Activated CD8-positive, alpha-beta memory T cell treated with anti-CD3 and anti-CD28 coated beads for 4 hours (primary cell): ENCODE measurements at places on chromosomes 5 and 9.

GRCh38 chr5:125190232-125191087 is 444.0 kb upstream of the ZNF608 start:
- DNase-seq = no peak

DNA sequence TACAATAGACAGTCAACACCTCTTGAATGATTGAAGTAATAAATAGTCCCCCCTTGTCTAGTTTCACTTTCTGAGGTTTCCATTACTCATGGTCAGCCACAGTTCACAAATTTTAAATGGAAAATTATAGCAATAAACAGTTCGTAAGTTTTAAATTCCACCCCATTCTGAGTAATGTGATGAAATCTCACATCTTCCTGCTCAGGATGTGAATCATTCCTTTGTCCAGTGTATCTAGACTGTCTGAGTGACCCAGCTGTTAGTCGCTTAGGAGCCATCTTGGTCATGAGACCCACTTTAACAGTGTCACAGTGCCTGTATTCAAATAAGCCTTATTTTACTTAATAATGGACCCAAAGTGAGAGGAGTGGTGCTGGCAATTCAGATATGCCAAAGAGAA is 311.6 kb upstream of the PRR16 start:
- DNase-seq = no peak

DNA sequence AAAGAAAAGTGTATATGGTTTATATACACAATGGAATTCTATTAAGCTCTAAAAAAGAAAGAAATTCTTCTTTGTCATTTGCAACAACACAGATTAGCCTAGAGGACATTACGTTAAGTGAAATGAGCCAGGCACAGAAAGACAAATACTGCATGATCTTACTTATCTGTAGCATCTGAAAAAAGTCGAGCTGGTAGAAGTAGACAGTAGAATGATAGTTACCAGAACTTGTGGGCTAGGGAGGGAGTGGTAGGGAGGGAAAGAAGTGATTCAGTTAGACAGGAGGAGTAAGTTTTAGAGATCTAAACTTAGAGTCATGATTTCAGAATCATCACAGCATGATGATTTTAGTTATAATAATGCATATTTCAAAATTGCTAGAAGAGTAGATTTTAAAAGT is 184.6 kb downstream of the TLE4 start:
- DNase-seq = no peak

DNA sequence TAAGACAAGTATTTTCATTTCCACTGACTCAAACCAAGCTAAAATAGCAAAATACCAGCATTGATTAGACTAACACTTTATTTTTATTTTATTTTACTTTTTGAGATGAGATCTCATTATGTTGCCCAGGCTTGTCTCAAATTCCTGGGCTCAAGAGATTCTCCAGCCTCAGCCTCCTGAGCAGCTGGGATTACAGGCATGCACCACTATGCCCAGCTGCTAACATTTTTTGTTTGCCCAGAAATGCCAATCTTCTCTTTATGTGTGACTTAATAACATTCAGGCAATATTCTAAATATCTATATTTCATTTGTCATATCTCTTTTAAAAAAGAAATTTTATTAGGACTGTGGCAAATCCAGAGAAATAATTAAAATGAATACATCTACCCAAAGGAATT is 55.0 kb downstream of the OXCT1 start:
- DNase-seq = no peak

GRCh38 chr9:130197888-130198287 is 25.7 kb downstream of the NCS1 start:
- no peak for DNase-seq

GRCh38 chr9:76433836-76434235 is 25.1 kb upstream of the GCNT1 start:
- no peak for DNase-seq
